ENCODE measurements at places on chromosomes 12 and 14.
A peak's percentile ranks its signal among the peaks of the same experiment; 100 is the strongest.

DNA sequence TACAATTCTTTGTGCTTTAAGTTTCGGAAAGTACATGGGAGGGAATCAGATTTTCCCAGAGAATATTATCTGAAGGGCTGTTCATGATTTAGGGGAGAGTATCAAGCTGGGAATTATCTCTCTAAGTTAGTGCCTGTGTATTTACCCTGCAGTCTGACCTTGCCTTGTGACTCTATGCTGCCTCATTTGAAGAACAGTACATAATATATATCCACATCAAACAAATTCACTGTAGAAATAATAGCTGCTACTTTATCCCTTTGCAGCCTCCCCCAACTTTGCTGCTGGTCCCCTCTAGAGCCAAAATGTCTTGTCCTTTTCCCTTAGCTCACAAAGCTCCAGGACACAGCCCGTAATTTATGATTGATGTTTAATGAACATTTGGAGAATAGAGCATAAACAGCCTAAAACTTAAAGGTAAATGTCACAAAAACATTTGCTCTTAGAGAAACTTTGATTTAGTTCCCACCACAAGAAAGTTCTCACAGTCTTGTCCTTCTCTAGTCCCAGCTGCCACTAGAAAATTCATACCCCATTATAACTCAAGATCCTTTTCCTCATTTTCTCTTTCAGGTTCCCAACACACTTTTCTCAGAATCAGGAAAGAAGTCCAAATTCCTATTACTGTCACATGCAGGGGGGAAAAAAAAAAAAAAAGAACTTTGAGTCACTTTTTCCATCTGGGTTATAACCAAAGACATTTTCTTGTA, 1009.6 kb downstream of the FLRT2 start:
- no peak for DNase-seq

DNA sequence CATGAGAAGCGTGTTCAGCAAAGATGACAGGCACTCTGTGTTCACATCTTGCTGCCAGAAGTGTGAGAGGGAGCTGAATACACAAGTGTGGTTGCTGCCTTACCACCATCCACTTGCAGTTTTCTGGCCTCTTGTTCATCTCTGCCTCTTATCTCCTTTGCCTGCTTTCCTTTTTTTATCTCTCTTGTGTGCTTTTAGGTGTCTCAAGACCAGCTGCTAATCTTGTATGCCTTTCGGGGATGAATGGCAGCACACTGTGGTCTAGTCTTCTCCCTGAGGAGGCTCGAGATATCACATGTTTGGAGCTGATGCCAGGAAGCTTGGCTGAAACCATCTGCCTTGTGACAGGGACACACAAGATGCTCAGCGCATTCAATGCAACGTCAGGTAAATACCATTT, 17.2 kb downstream of the FAM234B start:
- DNase-seq = no peak

DNA sequence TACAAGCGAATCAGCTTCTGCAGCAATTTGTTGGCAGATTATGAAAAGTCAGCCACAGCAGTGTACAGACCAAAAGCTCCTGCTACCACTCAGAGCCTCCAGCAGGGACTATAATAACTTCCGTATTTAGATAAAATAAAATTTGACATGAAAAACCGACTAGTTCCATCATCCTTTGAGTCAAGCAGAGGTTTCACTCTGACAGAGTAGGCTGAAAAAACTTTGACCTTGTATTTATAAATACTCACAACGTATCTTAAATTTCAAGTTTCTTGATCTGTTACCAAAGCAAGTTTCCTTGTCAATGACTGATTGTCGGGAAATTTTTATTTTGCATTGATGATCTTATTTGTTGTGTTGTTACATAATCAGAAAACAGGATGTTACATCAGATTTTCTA, 283.4 kb downstream of the DAD1 start:
- DNase-seq = no peak

DNA sequence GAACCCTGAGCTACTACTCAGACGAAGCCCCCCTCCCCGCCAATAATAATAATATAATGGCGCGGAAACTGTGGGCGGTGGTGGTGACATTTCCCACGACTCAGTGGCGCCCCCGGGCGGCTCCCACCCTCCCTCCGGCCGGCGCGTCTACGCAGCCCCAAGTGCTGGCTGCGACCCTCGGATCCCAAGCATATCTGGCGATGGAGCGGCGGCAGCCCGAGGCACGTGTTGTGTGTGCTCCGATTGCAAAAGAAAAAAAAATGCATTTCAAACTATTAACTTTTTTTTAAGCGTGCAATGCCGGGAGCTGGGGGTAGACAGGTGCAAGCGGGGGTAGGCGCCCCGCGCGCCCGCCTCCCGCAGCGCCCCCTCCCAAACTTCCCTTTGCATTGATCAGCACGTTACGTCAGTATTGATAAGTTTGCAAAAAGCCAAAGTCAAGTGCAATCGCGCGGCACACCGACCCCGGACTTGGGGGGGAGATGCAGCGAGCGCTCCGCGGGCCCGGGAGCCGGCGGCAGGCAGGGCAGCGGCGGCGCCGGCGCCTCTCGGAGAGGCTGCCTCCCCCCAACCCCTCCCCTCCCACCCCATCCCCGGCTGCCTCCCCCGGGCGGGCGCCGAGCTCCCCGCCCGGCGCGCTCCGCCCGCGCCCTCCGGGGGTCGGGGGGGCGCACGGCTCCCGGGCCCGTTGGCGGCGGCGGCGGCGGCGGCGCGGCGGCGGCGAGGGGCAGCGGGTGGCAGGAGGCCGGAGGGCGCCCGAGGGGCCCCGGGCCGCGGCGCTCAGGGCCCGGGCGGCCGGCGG, 113.1 kb upstream of the MYL2 start:
- DNase-seq = peak; percentile 46

- no peak for DNase-seq
Measured at GRCh38 chr14:30551460-30551859, 7.5 kb upstream of the G2E3 start.

DNA sequence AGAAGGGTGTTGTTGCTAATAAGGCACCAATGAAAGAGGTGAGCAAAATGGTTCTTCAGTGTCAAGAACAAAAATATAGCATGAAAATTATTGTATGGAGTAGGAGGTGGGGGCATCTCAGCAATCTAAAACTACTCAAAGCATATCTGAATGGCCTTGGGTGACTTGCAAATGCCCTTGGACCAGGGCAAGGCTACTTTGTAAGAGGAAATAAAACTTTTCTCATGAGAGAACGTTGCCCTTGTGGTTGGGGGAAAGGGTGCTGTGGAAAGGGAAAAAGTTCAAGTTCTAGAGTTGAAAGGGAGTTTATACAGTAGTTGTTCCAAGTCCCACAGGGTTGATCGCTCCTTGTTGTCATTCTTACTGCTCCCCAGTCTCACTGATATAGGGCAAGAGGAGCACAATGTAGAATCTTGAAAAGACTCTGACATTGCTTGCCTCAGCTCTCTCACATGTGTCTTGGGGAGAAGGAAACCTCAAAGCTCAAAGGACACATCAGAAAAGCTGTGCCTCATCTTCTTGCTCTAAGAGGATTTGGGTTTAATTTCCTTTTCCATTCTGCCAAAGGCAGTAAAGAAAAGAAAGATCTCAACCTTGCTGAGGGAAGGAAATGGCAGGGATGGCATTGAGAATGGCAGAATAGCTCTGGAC, 270.5 kb downstream of the DUSP6 start:
- no peak for DNase-seq

GRCh38 chr14:100140452-100141078, 18.9 kb downstream of the DEGS2 start:
- no peak for DNase-seq

GRCh38 chr12:81347404-81347803, 269.5 kb downstream of the ACSS3 start:
- DNase-seq = no peak

GRCh38 chr12:104207416-104208205, 8.0 kb upstream of the TXNRD1 start:
- DNase-seq = no peak

GRCh38 chr12:10941916-10942607, 3.0 kb upstream of the TAS2R14 start:
- DNase-seq = no peak

DNA sequence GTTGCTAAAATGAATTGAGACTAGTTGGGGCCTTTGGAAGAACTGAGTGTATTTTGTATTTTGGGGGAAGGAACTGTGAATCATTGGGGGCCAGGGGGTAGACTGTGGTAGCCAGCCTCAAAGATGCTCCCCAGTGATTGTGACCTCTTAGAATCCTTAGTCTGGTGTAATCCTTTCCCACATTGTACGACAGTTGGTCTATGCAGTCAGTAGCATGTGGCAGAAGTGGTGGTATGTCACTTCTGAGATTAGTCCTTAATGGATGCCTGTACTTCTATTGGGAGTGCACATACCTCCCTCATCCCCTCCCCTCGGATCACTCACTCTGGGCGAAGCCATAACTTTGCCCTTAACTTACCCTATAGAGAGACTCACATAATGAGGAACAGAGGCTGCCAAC, 48.0 kb downstream of the USP15 start:
- DNase-seq = no peak

DNA sequence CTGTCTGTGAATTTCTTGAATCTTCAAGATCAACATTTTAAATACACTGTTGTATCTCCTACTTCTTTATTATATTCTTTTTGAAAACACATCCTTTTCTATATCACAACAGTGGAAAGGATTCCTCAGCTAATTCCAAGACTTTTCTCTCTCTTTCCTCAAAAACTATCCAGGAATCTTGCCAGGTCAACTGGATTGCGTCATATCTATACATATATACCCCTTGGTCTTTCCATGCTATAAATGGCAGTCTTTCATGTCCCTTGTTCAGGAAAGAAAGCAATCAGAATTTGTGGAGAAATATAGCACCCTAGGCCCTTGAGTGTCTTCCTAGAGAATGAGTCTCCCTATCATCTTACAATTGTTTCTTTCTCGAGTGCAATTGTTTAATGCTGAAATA, 149.0 kb downstream of the KCNA5 start:
- DNase-seq = no peak

DNA sequence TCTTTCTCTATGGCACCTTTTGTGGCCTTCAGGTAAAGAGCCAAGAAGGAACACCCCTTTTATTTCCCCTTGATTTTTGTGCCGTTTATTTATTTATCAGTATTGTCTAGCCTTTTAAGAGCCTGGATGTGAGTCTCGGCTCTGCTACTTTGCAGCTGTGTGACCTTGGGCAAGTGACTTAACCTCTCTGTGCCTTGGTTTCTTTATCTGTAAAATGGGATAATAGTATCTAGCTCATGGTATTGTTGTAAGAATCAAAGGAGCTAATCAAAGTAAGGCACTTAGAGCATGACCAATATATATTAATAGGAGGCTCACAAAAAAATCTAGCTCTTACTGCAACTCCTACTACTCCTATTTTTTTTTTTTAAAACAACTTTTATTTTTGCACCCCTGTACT, 179.7 kb downstream of the CHST11 start:
- DNase-seq = no peak

GRCh38 chr12:20567413-20567812, 127.7 kb upstream of the SLCO1C1 start:
- DNase-seq = no peak

- DNase-seq = no peak
Measured at GRCh38 chr12:51048661-51049251, 629 bp downstream of the LETMD1 start.

DNA sequence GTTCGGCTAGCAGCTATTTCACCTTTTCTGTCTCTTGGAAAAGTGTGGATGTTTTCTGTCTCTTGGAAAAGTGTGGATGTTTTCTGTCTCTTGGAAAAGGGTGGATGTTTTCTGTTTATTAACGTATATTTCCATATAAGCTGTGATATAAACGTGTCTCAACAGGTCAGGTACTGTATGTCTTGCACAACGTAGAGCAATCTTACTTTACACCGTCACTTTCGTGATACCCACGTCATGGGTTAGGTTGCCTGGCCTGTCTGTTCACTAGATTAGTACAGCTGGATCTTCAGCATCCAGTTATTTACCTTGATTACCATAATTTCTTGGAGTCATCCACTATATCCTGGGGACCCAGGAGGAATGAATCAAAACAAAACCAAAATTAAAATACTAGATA, 14.1 kb downstream of the CLEC7A start:
- DNase-seq = no peak

DNA sequence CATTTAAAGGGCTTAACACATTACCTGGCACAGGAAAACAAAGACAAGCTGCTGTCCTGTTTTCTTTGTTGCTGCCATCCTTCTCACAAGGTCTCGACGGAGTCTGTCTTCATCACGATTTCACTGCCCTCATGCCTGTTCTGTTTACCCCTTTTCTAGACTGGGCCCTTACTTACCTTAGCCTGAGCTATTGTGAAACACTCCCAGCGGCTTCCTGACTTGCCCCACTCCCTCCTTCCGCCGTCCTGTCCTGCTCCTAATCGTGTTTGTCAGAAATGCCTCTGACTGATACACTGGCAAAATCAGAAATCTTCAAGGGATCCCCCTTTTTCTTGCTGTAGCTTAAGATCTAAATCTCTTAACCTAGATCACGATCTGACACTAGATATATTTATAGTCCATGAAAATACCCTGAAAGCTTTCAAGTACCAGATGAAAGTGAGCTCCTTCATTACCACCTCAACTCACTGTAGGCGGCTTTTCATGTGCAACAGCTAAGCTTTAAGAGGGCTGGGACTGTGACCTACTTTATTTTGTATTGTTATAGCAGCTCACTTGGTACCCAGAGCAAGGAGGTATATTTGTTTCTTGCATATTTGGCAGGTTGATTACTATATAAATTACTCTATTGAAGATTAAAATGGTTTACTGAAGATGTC, 32.1 kb downstream of the TECPR2 start:
- DNase-seq = no peak

DNA sequence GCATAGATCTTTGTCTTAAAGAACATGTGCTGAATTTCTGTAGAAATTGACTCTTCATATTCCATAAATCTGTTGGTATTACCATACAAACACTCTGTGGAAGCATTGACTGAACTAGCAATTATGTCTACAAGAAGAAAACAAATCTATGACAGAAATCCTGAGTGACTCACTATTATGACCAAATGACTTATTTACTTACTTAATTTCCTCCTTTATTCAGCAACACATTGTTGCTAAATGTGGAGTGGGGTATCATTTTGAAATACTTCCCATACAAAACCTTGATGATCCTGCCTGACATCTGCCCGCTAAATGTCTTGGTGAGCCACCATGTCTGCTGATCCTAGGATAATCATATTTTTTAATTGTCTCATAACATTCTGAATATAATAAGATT, 99.1 kb upstream of the SLCO1C1 start:
- no peak for DNase-seq

GRCh38 chr12:103326190-103326589, 169.6 kb downstream of the C12orf42 start:
- DNase-seq = no peak

DNA sequence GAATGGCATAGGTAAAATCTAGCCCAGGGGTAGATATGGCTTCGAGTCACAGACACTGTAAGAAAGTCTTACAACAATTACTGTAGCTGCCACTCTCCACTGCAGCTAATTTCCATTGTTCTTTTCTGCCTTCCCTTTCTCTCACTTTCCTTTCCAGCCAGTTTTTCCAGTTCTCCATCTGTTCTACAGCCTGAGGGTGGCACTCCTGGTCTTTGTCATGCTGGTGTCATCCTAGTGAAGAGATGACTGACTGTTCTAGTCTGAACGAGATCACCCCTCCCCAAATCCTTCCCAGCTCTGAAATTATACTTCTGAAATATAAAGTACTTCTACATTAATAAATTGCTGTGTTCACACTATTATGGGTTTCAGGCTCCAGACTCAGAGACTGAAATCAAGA, 74.2 kb upstream of the CSRP2 start:
- DNase-seq = no peak

GRCh38 chr12:81207664-81208063, 129.8 kb downstream of the ACSS3 start:
- no peak for DNase-seq

GRCh38 chr12:119204671-119205285, 26.0 kb downstream of the HSPB8 start:
- no peak for DNase-seq
